Neural progenitor cell (in vitro differentiated cells): ENCODE measurements at places on chromosomes 11 and 22.

DNA sequence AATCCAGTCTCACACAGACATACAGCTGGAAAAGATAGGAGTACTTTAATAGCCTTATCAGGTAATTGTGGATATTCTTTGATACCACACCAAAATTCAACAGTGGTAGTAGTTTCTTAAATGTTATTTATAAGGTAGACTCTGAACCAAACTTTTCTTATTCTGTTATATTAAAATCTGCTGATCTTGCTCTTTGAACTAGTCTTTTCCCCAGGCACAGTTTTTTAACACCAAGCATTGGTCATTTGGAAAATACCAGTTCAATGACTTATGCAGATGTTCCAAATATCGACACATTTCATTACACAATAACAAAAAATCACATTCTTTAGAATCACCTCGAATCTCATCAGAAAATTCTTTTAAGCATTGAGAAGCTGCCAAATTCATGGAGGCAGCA, 7.6 kb downstream of the TRIM66 start:
- DNase-seq = no peak

GRCh38 chr11:29018631-29019030, 910.4 kb downstream of the METTL15 start:
- DNase-seq = no peak

DNA sequence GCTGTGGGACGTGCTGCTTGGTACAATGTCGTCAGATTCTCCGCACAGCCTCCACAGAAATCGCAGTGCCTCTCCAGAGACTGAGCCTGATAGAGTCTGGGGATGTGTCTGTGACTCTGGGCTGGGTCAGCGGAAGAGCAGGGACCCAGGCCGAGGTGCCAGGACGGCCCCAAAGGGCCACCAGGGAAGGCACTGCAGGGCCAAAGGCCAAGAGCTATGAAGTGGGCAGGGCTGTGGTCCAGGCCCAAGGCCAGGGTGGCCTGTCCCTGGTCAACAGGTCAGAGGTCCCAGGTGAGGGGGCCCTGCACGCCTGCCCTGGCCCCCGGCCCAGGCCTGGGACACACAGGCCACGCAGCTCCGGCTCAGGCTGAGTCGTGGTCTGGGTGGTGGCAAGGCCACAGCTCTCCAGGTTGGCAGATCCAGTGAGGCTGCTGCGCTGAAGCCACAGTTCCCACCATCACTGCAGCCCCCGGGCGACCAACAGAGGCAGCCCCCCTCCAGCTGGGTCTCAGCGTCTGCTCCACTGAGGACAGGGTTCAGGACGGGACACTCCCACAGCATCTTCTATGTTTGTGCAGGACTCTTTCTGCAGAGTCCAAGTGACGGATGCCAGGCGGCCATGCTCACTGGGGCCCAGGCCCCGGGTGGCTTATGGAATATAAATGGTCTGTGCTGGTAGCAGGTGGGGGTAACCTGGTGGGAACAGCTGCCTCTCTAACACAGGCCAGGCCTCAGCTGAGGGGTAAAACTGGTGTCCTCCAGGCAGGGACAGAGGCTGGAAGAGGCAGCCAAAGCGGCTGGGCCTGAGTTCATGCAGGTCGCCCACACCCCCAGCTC, 4.8 kb upstream of the PIM3 start:
- no peak for DNase-seq

DNA sequence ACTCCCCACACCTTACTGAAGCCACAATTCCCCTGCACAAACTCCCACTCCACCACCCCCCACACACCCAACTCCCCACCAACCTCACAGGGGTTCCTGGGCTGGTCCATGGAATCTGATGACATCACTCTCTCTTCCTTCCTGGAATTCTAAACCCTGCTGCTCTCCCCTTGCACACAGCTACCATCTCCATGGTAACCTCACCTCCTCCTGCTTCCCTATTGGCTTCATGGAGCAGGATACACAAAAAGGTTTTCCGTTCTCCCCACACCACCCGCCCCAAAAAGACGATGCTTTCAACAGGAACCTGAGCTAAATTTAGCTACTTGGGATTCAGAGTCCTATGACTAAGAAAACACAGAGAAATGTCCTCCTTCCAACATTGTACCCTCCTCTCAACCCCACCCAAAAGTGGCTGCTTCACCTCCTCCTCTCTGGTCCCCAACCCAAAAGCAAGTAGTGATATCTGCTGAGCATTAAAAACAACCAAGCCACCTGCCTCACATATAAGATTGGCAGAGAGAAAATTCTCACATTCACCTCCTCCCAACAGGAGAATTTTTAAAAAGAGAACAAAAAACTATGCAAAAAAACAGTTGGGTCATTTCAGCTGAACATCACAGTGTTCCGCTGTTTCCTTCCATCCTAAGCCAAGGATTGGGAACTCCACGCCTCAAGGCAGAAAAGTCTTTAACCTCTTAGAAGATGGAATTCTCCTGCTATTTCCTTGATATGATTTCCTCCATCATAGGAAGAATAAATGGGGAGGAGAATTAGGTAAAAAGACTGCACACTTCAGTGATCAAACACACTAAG, 66.9 kb downstream of the RBFOX2 start:
- DNase-seq = peak; percentile 86

DNA sequence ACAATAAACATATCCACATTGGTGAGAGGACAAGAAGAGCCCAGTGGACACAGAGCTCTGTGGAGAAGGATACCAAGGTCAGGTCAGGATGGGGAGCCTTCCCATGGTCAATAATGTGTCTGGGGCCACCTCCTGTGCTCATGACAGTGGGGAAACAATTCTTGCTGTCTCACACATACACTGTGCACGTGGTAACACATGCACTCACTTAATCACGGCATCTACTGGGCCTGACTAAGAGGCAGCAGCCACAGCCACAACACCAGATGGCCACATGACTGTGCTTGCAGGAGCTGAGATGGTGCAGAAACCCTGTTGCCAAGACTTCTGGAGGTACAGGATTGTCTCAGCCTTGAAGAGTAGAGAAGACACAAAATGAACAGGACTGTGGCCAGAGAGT, 28.6 kb downstream of the C22orf42 start:
- DNase-seq = no peak

GRCh38 chr11:2386591-2386990, 9.5 kb downstream of the CD81 start:
- no peak for DNase-seq

DNA sequence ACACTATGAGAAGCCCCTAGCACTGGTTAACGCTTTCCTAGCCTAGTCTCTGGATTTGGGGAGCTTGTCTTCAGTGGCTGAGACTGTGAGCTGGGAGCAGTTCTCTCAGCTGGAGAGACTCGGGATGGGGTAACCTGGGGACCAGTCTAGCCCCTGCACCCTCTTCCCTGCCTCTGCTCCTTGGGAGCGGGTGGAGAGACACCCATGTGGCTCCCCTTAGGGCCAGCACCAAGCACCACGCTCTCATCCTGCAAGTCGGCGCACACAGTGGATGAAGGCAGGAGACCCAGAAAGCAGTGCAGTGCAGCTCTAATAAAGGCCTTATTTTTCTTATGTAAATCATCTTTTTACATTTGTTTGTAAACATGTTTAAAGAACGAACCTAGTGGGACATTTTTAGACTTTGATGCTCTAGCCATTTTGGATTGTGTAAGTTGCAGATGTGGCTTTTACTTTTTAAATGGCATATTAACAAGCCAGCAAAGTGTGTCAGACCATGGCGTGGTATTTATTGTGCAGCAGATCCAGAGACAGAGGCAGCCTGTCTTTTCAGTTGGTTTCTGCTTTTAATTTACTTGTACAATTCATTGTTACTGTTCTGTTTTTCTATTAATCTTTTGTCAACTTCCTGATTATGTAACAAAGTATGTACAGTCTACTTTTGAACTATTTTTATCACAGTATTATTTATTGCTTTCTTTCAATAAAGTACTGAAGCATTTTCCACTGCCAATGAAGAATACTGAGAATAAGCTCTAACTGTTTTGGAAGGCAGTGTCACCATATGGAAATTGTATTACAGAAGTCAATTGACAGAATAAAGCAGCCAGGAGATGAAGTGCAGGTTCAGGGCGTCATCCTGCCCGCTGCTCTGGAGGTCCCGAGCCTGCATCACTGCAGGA, 14.4 kb upstream of the CTTN start:
- no peak for DNase-seq

- no peak for DNase-seq
Observed at GRCh38 chr11:115221461-115222069, 282.6 kb downstream of the CADM1 start.

- DNase-seq = no peak
Observed at GRCh38 chr22:24380220-24380904, 47.0 kb upstream of the ADORA2A start.

DNA sequence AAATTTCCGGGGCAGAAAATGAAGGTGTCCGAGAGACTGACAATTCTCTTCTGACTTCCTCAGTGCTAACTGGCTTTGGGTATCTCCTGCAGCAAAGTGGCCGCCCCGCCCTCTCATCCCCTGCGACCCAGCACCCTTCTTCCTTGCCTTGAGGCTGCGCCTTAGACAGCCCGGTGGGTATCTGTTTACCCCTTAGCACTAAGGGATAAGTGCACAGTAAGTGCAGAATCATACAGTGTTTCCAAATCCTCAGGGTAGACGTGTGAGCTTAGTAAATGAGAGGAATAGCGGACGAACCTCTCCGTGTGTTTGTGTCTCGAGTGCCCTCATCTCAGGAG, 368 bp upstream of the CHORDC1 start:
- no peak for DNase-seq

GRCh38 chr11:9448576-9449352, 12.0 kb upstream of the ZNF143 start:
- no peak for DNase-seq

DNA sequence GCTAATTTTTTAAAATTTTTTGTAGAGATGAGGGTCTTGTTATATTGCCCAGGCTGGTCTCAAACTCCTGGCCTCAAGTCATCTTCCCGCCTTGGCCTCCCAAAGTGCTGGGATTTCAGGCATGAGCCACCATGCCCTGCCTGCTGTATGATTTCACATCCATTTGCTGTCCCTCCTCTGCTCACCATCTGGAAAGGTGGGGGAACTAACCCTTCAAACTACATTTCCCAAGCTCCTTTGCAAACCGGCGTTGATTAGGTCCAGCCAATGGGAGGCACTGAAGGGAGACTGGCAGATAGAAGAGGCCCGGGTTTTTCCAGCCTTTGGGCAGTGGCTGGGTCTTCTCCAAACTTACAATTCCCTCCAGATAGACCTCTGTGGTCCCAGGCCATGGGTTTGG, 19.3 kb downstream of the RFPL1 start:
- peak; percentile 82 for DNase-seq

DNA sequence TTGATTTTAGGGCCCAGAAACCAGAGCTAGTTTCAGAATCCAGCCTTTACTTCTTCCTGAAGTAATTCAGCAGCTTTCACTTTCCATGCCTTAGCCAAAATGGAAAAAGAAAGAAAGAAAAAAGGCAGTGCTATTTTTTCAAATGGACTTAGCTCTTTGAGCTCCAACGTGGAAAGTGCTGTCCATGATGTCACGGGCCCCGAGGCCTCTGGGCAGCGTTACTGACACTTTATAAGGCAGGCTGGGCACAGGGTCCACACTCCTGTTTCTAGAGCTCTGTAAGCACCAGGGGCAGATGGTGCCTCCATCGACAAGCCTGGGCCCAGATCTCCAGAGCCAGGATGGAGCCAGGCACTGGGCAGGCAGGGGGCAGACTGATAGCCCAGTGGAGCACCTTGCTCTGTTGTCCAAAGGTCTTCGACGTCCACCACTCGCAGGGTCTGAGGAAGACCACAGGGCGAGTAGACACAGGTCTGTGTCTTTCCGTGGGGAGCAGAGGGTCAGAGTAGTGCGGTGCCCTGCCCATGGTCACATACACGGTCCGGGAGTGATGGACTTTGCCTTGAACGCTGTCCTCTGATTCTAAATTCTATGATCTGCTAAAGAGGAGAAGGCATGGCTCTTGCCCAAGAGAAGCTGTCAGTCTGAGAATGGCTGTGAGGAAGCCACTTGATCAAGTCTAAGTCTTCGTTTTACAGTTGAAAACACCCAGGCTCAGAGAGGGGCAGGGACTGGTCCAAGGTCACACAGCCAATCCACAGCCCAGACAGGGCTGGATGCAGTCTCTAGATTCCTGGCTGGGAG, 22.0 kb upstream of the WNT11 start:
- DNase-seq = no peak

DNA sequence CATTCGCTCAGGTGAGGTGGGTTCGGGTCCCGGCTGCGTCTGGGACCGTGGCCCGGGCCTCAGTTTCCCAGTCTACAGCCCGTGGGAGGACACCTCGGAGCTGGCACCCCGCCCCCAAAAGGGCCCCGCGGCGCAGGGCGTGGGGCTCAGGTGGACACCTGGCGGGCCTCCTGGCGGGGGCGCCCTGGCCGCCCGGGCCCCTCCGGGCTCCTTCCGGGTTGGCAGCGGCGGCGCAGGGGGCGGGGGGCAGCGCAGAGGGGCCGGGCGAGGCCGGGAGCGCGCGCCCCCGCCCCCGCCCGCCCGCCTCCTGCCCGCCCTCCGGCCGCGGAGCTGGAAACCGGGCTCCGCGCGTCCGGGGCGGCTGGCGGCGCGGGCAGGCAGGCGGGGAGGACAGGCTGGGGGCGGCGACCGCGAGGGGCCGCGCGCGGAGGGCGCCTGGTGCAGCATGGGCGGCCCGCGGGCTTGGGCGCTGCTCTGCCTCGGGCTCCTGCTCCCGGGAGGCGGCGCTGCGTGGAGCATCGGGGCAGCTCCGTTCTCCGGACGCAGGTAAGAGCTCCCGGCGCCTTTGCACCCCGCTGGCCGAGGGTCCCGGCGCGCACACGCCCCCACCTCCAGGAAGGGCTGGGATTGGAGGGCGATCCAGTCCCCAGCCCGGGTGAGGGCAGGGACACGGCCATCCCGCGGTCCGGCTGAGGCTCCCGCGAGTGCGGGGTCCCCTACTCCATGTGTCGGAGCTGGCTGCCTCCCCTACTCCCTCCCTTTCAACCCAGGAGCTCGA, at the start of gene EMID1:
TSS of gene EMID1 (plus strand) at position 303 of the 778 bp plus-strand sequence. CDS start at position 446, 143 bp downstream.
- peak; percentile 79 for DNase-seq

DNA sequence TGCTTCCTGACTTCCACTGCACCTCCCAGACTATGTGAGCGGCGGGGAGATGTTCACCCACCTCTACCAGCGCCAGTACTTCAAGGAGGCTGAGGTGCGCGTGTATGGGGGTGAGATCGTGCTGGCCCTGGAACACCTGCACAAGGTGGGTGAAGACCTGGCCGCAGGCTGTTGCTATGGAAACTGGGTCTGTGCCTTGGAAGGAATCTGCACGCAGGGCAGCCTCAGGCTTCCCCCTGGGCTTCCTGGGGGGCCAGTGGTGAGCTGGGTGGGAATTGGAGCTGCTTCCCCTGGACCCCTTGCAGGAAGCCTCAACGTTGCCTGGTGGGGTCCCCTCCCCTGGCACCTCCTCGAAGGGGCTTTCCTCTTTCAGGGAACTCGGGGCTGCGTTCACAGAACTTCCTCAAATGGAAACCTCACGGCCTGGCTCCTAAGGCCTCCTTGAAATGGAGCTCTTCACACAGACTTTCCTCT, 1.5 kb downstream of the RPS6KA4 start:
- no peak for DNase-seq

GRCh38 chr22:32411829-32412592, at the start of gene RTCB:
Gene RTCB (minus strand): TSS chr22:32412247. CDS start chr22:32412156, 91 bp downstream.
- DNase-seq = peak; percentile 94

DNA sequence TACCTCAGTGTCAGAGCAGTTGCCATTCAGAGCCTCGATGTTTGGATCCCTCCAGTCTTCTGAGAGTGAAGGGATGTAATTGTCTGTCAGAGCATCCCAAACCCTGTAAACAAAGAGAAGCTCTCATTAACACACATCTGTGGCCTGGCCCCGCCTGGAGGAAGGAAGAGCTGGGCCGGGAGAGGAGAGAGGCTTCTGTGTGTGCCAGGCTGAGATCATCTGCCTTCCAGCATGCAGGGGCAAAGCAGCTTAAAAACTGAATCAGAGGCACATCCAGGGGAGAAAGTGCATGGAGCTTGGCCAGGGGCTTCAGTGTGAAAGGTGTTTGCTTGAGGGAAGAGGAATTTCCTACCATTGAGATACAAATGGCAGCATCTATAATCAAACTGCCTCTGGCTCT, 14.5 kb downstream of the FEZ1 start:
- peak; percentile 63 for DNase-seq
